RCC 7860 (cell line): ENCODE measurements at places on chromosomes 6 and 20.

DNA sequence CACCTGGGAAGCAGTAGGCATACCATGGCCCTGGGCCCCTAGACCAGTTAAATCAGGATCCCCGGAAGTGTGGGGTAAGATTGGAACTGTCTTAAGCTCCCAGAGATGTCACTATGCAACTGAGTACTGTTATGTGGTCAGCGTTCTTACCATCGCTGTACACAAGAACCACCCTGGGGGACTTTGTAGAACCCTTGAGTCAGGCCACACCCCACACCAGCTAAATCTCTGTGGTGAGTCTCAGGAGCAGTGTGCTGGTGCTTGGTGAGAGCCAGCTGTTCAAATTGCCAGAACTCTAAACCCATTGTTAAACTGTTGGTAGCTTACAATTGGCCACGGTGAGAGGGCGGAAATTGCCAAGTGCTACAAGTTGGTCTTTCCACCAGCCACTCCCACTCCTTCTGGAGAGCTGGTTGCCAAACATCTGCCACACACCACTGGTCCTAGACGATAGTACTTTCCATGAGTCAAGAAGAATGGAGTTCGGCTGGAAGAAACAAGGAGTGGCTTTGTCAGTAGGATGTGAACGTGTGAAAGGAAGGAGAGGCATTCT, 80.5 kb upstream of the SYNDIG1 start:
- no peak for DNase-seq

GRCh38 chr6:9399916-9400315, 964.6 kb upstream of the SLC35B3 start:
- no peak for DNase-seq

DNA sequence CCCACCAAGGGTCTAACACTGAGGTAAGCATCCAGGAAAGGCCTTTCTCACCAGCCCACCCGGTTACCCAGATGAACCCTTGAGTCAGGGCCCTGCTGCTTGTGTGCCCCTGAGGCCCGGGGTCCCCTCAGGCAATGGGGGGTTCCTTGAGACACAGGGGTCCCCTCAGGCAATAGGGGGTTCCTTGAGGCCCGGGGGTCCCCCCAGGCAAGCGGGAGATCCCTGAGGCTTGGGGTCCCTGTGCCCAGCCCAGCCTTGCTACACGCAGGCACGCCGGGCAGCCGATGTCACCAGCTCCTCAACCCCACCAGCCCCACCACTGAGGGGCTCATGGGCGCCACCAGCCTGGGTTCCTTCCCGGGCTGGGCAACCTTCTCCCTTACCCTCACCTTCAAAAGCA, 247.2 kb downstream of the TTLL2 start:
- no peak for DNase-seq

DNA sequence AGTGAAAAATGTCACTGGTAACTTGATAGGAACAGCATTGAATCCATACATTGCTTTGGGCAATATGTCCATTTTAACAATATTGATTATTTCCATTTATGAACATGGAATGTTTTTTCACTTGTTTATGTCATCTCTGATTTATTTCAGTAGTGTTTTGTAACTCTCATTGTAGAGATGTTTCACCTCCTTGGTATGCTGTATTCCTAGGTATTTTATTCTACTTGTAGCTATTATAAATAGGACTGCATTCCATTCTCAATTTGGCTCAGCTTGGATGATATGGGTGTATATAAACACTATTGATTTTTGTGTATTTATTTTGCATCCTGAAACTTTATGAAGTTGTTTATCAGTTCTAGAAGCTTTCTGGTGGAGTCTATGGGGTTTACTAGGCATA, 730.3 kb downstream of the DOK5 start:
- no peak for DNase-seq

DNA sequence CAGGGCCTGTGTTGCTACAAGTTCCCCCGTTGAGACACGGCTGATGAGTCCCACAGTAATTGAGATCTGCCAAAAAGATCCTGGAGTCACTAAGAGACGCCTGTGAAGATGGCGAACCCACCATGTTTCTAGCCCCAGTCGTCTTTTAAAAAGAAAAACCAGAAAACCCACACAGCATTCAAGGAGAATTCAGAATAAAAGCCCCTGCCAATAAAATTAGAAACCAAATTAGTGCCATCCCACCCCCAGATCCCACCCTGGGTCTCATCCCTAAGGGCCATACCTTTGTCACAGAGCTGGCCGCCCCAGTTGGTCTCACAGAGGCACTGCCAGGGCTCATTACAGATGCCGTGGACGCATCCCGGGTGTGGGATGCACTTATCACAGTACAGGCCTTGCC, 21.6 kb downstream of the JAG1 start:
- DNase-seq = no peak

GRCh38 chr6:85354761-85355618, 94.9 kb upstream of the NT5E start:
- DNase-seq = peak; percentile 43

- no peak for DNase-seq
These were observed 28.0 kb upstream of the DACT2 start for GRCh38 chr6:168347615-168348014.

DNA sequence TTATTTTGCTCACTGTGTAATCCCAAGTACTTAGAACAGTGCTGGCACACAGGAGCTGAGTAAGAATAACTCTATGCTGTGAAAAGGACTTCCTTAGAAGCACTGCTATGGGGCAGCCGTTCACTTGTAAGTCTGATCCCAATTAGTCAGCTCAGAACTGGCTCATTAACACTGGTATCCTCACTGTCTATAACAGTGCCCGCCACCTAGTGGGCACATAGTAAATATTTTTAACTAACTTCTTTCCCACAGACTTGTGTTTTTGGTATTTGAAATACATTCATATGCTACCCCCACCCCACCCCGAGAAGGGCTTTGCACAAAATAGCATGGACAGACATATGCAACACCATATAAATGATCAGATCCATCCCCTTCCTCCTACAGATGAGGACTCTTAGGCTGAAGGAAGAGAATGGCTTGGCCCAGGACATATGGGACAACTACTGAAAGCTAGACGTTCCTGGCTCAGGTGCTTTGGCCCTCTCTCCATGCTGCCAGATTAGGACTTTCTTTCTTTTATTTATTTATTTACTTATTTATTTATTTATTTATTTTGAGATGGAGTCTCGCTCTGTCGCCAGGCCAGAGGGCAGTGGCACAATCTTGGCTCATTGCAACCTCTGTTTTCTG, 47.1 kb downstream of the DST start:
- DNase-seq = no peak

- DNase-seq = no peak
These were observed 12.0 kb downstream of the PHACTR3 start for GRCh38 chr20:59616306-59616705.

DNA sequence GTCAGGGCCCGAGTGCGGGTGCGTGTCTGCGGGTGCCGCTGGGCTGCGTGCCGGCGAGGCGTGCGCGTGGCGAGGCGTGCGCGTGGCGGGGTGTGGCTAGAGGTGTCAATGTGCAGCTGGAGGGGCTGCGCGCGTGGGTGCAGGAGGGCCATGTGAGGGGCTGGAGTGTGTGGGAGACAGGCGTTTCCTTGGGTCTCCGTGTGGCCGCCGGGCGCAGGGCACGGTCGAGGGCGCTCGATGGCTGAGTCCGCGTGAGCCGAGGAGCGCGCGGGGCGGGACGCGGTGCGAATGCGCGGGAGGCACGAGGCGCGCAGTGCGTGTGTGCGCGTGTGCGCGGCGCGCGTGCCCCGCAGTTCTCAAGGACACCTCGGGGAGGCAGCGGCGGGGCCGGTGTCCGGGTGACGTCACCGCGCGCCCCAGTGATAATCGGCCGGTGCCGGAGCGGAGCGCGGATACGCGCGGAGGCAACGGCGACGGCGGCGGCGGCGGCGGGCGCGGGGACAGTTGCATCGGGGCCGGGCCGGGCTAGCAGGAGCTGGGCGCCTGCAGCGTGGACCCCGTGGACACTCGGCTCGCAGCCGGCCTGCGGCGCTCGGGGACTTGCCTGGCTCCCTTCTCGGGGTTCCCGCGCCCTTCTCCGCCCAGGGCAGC, 38.7 kb downstream of the YTHDF1 start:
- DNase-seq = no peak

DNA sequence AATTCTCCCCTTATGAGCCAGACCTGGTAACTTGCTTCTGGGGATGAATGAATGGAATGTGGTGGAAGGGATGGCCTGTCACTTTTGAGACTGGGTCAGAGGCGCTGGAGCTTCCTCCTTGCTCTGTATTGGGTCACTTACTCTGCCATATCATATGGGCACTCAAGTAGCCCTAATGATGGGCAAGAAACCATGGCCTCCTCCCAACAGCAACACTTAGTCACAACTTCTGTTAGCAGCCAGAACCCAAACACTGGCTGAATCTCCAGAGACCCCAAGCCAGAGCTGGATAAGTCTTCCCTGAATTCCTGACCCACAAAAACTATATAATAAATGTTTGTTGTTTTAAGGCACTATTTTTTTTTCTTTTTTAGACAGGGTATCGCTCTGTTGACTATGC, 5.5 kb downstream of the E2F1 start:
- DNase-seq = no peak

GRCh38 chr6:149271348-149272340, 45.9 kb upstream of the TAB2 start:
- DNase-seq = no peak

GRCh38 chr6:155171109-155171746, 92.6 kb upstream of the CLDN20 start:
- peak; percentile 97 for DNase-seq
